ENCODE measurements at places on chromosomes 11 and 22.

- DNase-seq, result no peak
These were observed 36.0 kb downstream of the SYT13 start for GRCh38 chr11:45250035-45250718.

GRCh38 chr11:20926799-20927540 lies 257.6 kb downstream of the NELL1 start:
- no peak for DNase-seq

DNA sequence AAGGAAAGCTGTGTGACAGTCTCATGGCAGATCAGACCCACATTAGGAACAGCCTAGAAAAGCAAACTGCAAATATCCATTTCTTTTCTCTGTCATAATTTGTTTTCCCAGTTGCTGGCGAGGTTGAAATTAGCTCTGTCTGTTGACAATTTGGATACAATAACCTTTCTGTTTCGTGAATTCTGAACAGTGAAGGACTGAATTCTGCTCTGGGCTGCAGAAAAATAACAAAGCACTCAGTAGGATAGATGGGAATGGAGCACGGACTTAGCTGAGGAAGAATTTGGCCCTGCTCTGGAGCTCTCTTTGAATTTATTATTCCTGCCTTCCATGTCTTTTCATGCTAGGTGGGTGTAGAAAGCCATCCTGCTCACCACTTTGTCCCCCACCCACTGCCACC lies 140.3 kb downstream of the RRAS2 start:
- DNase-seq, result no peak

GRCh38 chr11:69500285-69501120 lies 19.0 kb downstream of the LINC01488 start:
- no peak for DNase-seq

GRCh38 chr22:46147471-46148267 lies 2.7 kb upstream of the PPARA start:
- DNase-seq, result no peak

All from DMS 273 treated with DMSO at 0.1 percent for 48 hours (cell line).